ENCODE measurements at places on chromosomes 5 and 9. TPM values are rescaled to one million over a fixed set of nuclear protein-coding genes. Genes with fewer than 3 reads are reported as not detected.

GRCh38 chr9:91042541-91042940, 240.9 kb downstream of the SYK start:
- no peak for DNase-seq

The LMBRD2 gene
- total RNA-seq = 9.8 TPM

- DNase-seq = peak; percentile 13
Measured at GRCh38 chr5:132210944-132211343, 16.7 kb downstream of the P4HA2 start.

The GOLM1 gene
- 13.3 TPM for total RNA-seq

DNA sequence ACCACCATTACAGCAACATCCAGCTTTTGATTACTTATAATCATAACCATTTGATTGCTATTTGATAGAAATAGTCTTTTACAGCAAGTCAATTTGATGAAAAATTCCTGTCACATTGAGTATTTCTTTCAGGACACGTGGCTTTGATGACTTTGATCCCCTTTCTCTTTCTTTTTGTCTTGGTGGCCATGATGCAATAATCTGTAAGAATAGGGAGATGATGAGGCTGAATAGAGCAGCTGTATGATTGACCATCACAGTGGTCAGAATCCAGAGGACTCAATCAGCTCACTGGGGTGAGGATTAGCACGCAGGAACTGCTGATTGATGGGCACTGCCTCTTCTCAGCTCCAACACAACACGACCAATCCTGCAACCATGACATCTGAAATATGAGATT, 262.7 kb downstream of the PARP8 start:
- no peak for DNase-seq

GRCh38 chr9:87850391-87850790, 32.3 kb upstream of the SPATA31E1 start:
- DNase-seq = no peak

DNA sequence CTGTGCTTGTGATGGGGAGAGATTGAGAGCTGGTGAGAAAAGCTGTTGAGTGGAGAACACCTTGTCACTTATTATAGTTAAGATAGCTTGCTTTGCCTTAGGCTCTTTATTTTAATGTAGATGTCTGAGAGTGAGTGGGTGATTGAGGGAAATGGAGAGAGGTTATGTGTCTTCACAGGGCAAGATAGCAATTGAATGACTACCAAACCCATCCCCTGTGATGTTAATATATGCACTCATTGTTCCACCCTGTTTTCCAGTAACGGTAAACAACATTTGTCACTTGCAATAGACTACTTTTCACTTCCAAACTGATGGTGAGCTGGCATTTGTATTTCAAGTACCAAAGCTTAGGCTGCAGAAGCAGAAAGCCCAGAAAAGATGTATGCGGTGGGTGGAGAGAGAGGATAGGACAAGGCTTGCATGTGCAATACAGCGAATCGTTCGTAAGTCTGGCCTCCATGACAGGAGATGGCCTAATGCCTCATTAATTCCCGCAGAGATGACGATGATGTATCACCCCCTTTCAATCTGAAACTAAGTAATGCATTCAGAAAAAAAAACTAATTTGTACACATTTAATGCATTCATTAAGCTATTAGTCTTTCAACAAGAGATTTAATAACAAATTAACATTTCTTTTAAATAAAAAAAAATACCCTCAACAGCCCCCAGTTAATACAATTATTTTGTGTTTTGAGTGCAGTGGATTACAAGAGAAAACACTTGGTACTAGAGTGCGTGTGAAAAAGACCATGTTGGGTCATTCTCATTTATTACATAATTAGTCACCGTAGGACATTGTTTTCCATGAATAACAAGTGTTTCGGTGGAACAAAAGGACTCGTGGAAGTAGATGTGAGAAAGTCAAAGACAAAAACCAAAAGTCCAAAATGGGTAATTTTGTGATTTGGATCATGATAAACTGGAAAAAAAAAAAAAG, 699.0 kb downstream of the BRINP1 start:
- DNase-seq = no peak

The ITGA1 gene
- total RNA-seq = 222 TPM

- no peak for DNase-seq
Measured at GRCh38 chr5:173451031-173451430, 122.8 kb upstream of the STC2 start.

The PCDH12 gene
- total RNA-seq = 3.3 TPM

Measured in sigmoid colon (tissue), 7 donors.